Diencephalon (tissue), 1 donor: ENCODE measurements at places on chromosomes 11 and 22. TPM values are rescaled to one million over a fixed set of nuclear protein-coding genes. Genes with fewer than 3 reads are reported as not detected.

Gene MS4A7
- total RNA-seq, result 2.1 TPM

Gene ASPHD2
- 15.5 TPM for total RNA-seq

Gene RGL4
- not detected for total RNA-seq

Gene POU2AF3
- 0.69 TPM for total RNA-seq

Gene TBX1
- not detected for total RNA-seq

Gene NFAM1
- total RNA-seq, result 1.6 TPM

Gene TECTA
- total RNA-seq, result 2.5 TPM

Gene JRKL
- 13.4 TPM for total RNA-seq

Gene ASRGL1
- total RNA-seq, result 40.6 TPM

Gene SCN4B
- 14.5 TPM for total RNA-seq

Gene SLC22A25
- 0.23 TPM for total RNA-seq

Gene PIH1D2
- 7.2 TPM for total RNA-seq

Gene POU2AF2
- not detected for total RNA-seq

Gene OR52E8
- total RNA-seq, result not detected

Gene MYBPC3
- not detected for total RNA-seq

Gene NUDT22
- total RNA-seq, result 14.5 TPM

Gene SSH3
- 4.6 TPM for total RNA-seq

Gene RANBP1
- 144 TPM for total RNA-seq

Gene MN1
- total RNA-seq, result 12.9 TPM

Gene SEC14L6
- total RNA-seq, result 2.1 TPM

Gene MMP7
- not detected for total RNA-seq

Gene P2RY6
- 0.92 TPM for total RNA-seq

Gene OVOL1
- total RNA-seq, result not detected

Gene AQP11
- 8.1 TPM for total RNA-seq

Gene CCDC87
- 1.2 TPM for total RNA-seq

Gene PGM2L1
- 348 TPM for total RNA-seq

Gene FOSL1
- total RNA-seq, result not detected

Gene FAM180B
- not detected for total RNA-seq

Gene IGLL5
- total RNA-seq, result not detected

Gene SEZ6L
- 181 TPM for total RNA-seq

Gene EXPH5
- total RNA-seq, result 2.3 TPM

Gene MMP13
- not detected for total RNA-seq

Gene OR2AT4
- total RNA-seq, result not detected
